HT1080 (cell line): ENCODE measurements at places on chromosomes 12 and 14. TPM values are rescaled to one million over a fixed set of nuclear protein-coding genes. Genes with fewer than 3 reads are reported as not detected.
A peak's percentile ranks its signal among the peaks of the same experiment; 100 is the strongest.

- peak; percentile 50 for DNase-seq
Observed at GRCh38 chr12:63897931-63898330, 53.4 kb downstream of the SRGAP1 start.

DNA sequence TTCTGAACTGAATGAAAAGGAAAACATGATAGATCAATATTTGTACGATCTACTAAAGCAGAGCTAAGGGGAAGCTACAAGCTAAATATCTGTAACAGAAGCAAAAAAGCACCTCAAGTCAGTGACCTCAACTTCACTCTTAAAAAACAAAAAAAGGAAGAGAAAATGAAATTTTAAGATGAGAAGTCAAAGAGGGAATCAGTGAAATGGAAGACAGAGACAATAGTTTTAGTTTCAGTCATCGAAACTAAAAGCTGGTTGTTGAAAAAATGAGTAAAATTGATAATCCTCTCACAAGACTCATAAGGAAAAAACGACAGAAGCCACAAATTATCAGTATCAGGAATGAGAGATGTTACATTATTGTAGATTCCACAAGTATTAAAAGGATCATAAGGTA, 11.9 kb upstream of the SLC2A13 start:
- no peak for DNase-seq

- DNase-seq: no peak
Observed at GRCh38 chr12:43106355-43106754, 445.6 kb downstream of the ADAMTS20 start.

- peak; percentile 86 for DNase-seq
Observed at GRCh38 chr12:114662512-114663177, 21.3 kb downstream of the TBX3 start.

- peak; percentile 55 for DNase-seq
Observed at GRCh38 chr12:29428633-29429032, 47.7 kb upstream of the ERGIC2 start.

DNA sequence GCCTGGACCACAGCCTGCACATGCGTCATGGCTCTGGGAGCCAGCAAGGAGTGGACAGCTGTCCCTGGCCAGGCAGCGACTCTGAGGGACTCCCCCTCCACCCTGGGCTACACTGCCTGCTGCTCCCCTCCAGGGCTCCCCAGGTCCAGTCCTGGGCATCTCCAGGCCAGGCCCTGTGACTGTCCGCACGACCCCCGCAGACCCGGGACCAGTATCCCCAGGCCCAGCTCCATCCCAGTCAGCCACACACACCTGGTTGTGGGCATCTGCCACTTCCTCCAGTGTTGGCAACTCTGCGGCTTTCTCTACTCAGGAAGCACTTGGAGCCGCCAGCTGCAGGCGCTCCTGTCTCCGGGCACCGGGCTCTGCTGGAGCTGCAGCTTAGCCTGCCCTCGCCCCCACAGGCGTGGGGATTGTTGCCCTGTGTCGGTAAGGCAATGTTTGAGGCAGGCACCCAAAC, 2.4 kb downstream of the ULK1 start:
- no peak for DNase-seq

- peak; percentile 6 for DNase-seq
Observed at GRCh38 chr12:81245907-81246570, 168.2 kb downstream of the ACSS3 start.

The HOXC4 gene
- 1.8 and 1.9 TPM in 2 replicates for total RNA-seq

The HOXC10 gene
- total RNA-seq: 2.7 and 3.8 TPM in 2 replicates

The EFS gene
- total RNA-seq: not detected in 2 replicates
